ENCODE measurements at places on chromosomes 16 and 17. TPM values are rescaled to one million over a fixed set of nuclear protein-coding genes. Genes with fewer than 3 reads are reported as not detected.

- DNase-seq = no peak
Measured at GRCh38 chr16:66103211-66103610, 263.3 kb upstream of the CDH5 start.

- DNase-seq = no peak
Measured at GRCh38 chr17:6352016-6352415, 82.9 kb downstream of the AIPL1 start.

DNA sequence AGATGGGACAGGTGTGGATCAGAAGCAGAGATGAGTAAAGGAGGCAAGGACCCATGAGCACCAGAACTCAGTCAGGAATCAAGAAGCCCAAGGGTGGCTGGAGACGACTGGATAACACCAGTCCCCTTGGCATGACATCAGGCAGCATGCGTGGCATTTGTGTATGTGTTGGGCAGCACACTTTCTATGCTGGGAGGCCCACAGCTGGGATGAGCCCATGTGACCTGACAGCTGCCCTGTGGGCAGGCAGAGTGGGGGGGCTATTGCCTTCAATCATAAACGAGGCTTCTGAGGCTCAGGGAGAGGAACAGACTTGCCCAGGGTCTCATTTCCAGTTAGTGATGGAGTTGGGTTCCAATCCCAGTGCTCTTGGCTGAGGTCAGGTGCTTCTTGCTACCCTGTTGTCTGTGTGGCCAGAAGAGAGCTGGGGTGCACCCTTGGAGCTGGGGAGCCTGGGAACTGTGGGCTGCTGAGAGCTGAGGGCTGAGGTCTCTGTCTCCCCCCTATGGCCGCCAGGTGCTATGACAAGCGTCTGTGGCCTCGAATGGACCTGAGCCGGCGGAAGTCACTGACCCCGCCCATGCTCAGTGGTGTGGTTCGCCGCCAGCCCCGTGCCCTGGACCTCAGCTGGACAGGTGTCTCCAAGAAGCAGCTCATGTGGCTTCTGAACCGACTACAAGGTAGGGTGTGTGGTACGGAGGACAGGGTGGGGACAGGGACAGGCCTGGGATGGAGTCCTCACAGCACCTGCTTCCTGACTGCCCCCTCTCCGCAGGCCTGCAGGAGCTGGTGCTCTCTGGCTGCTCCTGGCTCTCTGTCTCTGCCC lies 7.1 kb upstream of the ORAI3 start:
- peak; percentile 74 for DNase-seq

DNA sequence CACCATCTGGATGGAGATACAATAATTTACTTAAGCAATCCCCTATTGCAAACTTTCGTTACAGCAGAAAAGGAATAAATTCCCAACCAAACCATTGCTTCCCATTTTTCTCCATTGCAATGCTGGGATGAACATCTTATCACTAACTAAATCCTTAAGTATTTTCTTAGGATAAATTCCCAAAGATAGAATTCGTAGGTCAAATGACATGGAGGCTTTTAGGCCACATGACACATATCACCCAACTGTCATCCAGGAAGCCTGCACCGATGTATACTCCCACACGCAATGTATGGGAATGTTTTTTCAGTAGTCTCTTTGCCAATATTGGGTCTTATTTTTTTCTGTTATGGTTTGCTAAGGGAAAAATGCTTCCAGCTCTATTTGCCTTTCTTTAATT lies 1.6 kb upstream of the TLCD2 start:
- DNase-seq = no peak

The CLEC3A gene
- total RNA-seq = not detected

- DNase-seq = no peak
Measured at GRCh38 chr17:72952641-72953315, 139.7 kb downstream of the SLC39A11 start.

The HOXB1 gene
- total RNA-seq = not detected

DNA sequence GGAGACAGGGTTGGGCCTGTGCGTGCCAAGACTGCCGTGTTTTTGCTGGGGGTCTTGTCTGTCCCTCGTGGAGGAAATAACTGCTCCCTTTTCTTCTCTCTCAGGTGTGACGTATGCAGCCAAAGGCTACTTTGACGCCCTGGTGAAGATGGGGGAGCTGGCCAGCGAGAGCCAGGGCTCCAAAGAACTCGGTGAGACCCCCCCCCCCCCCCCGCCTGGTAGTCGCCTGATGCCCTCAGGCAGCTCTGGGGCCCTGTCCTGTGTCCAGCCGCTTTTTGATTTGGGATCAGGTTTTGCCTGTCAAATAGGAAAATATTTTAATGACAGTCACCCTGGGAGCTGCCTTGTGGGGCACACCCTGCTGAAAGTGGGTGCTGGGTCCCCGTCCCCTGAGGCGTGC lies 22.8 kb downstream of the BAIAP2 start:
- DNase-seq = no peak

- no peak for DNase-seq
Measured at GRCh38 chr16:83302853-83303252, 504.9 kb upstream of the HSBP1 start.

DNA sequence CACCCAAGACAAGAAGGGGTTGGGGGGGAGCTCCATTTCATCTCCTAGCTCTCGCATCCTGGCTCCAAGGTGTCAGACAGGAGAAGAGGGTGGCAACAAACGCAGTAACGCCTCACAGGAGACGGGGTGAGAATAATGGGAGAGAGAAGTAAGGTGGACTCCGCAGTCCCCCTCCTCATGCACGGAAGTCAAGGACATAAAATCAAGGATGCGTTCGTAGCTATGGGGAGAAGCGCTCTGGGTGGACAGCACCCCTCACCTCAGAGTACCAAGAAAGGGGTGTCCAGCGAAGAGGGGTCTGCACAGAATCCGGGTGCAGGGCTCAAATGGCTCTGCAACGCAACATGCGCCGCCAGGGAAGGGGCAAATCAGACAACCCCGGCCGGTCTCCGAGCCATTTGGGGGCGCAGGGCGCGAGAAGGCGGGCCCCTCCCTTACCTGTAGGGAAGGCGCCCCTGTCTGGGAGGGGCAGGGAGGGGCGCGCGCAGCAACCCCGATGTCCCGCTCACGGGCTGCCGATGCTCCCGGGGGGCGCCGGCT lies 555 bp downstream of the HDAC5 start:
- peak; percentile 36 for DNase-seq

GRCh38 chr17:35847006-35847405 lies 21.7 kb downstream of the HEATR9 start:
- DNase-seq = no peak

DNA sequence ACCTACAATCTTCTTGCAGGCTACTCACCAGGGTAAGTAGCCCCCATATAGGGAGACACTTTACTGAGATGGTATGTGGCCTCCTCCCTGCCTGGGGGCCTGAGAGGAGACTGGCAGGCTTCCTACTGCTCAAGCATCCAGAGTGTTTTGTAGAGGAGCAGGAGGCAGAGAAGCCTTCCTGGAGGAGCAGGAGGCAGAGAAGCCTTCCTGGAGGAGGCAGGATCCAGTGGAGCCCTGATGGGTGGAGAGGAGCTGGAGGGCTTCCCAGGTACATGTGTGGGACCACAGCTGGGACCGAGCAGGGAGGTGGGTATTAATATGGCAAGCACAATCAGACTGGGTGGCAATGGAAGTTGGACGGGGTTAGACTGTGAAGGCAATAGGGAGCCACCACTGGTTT lies 2.1 kb upstream of the ADGRG5 start:
- DNase-seq = no peak

DNA sequence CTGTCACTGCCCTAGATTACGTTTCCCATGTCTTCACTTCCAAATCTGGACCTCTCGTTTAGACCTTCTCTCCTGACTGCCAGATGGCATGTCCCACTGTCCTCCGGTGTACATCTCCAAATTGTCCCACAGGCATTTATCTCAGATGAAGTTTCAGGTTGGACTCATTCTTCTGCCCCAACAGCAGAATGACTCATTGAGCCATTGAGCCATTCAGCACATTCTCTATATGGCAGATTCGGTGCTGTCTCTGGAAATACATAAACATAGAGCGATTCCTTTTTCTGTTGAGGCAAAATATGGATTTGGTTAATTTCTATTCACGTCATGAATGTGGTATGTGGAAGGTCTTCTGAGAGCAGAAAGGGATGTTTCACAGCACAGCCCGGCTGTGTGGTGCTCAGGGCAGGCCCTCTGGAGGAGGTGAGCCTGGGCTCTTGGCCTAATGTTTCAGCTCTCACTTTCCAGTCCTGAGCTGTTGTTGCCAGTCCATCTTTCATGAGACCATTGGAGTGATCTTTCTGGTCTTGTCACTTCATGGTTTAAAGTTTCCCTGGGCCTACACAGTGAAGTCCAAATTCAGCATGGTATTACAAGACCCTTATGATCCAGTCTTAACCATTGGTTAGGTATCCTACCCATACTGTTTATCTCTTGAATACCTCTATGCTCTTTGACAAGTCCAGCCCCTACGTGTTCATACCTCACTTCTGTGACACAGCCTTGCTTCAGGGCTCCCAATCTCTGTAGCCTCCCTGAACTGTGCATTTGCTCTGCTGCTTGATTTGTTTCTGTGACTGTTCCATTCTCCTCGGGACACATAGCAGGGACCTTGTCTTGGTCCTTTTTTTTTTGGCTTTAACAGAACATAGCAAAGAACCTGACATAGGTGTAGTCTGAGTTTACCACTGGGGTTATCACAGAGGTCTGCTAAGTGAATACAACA lies 15.9 kb downstream of the HAPSTR1 start:
- no peak for DNase-seq

DNA sequence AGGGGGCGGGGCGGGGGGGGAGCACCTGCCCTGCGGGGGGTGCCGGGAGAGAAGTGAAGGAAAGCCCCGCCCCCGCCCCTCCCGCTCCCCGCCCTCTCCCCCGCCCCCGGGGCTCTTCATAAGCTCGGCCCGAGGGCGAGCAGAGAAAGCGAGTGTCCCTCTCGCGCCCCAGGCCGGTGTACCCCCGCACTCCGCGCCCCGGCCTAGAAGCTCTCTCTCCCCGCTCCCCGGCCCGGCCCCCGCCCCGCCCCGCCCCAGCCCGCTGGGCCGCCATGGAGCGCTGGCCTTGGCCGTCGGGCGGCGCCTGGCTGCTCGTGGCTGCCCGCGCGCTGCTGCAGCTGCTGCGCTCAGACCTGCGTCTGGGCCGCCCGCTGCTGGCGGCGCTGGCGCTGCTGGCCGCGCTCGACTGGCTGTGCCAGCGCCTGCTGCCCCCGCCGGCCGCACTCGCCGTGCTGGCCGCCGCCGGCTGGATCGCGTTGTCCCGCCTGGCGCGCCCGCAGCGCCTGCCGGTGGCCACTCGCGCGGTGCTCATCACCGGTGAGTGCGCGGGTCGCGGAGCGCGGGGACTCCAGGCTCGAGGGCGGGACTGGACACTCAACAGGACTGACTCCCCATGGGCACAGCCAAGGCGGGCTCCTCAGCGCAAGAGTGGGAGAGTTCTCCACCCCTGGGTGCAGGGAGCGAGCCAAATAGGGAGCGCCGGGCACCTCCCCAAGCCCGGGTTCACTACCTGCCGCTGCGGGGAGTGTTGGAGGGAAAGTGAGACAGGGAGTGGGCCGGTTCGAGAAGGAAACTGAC lies at the start of gene HSD11B2:
HSD11B2 (plus strand) TSS at position 145 of the 798 bp plus-strand sequence; CDS start at position 273, 128 bp downstream.
- no peak for DNase-seq

GRCh38 chr17:71098071-71098470 lies 928.7 kb downstream of the KCNJ2 start:
- no peak for DNase-seq

The ADAT1 gene
- total RNA-seq = 91.7 TPM

All from OCI-LY7 (cell line).